ENCODE measurements at places on chromosomes 4 and X.

GRCh38 chrX:44705817-44706551, 137.8 kb upstream of the DUSP21 start:
- no peak for DNase-seq

DNA sequence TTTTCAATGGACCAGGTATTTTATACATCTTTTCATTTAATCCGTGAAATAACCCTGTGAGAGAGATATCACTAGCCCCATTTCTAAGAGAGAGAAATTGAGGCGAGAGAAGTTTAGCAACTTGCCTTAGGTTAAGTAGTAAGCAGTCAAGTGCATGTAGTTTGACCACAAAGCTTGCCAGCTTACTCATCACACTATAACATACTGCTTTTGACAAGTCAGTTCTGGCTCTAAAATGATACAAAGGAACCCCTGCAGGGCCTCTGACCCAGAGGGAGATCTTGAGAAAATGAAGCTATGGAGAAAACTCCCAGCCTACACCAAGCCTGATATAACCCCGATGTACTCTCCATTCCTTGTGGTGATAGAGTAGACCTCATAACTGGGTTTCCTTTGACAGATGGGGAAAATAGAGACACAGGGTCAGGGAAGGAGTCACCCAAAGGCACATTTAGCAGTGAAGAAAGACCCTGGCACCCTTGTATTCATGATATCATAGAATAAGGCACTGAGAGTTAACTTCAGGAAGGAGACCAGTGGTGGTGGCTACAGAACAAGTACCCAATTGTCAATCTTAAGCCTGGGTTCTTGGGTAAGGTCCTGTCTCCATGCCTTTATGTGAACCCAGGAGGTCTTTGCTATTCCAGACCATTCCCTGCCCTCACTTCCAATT, 60.2 kb upstream of the MSN start:
- peak; percentile 44 for DNase-seq

GRCh38 chr4:189176002-189176401, 764.7 kb upstream of the FRG1 start:
- DNase-seq, result no peak

DNA sequence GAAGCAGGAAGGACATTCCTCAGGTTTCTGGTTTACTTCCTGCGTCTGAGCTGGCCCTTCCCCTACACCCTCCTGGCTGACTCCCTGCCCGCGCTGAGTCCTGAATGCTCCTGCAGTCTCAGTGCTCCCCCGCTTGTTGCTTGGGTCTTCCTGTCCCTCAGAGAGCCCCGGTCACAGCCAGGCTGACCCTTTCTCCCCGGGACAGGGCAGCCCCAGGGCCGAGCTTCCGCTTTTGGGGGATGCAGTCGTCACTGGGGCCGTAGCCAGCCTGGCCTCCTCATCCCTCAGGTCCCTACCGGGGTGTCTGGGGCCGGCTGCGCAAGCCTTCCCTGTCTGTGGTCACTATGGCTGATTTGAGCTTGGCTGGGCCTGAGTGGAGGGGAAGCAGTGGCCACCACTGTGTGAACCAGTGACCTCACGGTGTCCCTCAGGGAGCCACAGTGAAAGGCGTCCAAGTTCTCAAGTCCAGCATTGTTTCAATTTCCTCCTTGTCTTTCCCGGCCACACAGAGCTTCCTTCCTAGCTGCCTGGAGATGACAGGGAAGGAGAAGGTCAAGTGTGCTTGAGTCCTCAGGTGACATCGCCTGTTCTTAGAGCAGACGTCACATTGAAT, 34.1 kb upstream of the ASMTL start:
- DNase-seq, result no peak

- DNase-seq, result no peak
Measured at GRCh38 chrX:151871244-151871643, 41.4 kb upstream of the MAGEA4 start.
